ENCODE measurements at places on chromosomes 7 and 10.

GRCh38 chr7:74615933-74616780, 41.4 kb upstream of the GTF2I start:
- DNase-seq = no peak

GRCh38 chr7:80206763-80207162, 72.1 kb downstream of the GNAI1 start:
- no peak for DNase-seq

DNA sequence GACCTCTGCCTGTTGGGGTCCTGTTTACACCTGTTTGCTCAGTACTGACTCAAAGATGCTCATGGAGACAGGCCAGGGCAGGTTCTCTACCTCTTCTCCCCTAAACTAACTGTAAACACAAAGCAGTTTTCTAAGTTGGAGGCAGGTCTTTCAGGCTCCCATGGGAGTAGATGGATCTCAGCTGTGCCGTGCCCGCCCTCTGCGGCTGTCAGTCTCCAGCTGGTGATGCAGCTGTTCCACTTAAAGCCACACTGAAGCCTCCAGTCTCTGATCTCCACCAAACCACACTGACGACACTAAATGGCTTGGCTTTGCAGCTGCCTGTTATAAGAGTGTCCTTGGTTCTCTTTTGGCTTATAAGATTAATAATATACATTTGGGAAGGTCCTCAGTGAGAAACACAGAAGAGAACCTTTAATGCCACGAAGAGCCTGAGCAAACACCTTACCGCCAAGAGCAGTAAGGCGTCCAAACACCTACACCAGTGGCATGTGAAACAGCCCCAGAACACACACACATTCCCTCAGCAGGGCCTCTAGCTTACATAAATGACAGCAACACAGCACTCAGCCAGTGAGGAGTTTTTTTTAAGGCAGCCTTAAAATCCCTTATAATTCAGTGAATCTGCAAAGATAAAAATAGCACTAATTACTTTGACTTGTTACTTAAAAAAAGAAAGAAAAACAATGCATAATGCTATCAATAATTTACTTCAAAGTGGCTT, 60.4 kb upstream of the KCNIP2 start:
- DNase-seq = no peak

- DNase-seq = no peak
These were observed 91.2 kb downstream of the FAM13C start for GRCh38 chr10:59271160-59271559.

DNA sequence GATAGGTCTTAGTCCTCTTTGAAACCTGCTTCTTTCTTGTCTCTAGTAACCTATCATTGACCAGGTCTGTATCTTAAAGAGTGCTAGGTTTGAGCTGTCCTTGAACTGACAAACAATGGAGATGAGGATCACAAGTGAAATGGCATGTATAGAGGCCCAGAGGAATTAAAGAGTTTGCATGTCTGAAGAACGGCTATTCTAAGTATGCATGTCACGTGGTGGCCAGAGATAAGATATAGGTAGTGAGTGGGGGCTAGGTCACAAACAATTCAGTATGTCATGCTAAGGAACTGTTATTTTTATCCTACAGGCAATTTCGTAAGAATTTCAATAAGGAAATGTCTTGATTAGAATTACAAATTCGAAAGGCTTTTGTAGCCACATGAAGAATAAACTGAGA, 95.3 kb downstream of the SUGCT start:
- DNase-seq = peak; percentile 89

- no peak for DNase-seq
These were observed 280.0 kb downstream of the CACNA2D1 start for GRCh38 chr7:82163586-82163985.

DNA sequence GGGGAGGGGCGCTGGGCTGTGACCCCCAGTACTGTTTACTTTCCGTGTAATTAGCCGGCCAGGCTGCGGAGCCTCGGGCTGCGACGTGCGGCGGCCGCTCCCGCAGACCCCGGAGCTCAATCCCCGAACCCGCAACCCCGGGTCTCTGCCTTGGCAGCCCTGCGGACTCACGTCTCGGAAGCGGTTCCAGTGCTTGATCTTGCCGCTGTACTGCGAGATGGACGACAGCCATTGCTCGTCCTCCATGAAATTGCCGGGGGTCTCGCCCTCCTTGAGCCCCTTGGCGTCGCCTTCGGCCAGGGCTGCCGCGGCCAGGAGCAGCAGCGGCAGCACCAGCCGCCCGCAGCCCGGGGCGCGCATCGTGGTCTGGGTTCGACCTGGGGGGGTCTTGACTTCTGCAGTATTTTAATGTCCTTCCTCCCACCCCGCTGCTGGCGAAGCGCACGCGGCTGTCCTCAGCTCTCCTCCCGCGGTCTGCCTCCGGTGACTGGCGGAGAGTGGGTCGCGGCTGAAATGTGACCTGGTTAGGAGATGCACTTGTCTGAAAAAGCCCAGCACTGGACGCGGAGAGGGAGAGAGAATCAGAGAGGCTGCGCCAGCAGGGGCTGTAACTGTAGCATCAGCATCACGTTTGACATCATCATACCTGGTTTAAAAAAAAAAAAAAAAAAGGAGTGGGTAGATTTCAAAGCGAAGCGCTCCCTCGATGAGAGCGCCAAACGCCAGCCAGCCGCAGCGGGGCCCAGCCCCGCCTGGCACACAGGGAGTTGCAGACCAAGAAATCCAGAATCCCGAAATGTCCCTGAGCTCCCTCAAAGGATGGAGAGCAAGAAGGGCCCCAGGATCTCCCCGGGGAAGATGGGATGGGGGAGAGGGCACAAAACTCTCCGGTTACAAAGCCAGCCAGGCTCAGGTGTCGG, at the start of gene SPOCK2:
TSS of gene SPOCK2 (minus strand) at position 583 of the 920 bp plus-strand sequence. CDS start at position 360, 223 bp downstream.
- DNase-seq = peak; percentile 20

GRCh38 chr7:46565253-46566096, 644.4 kb upstream of the IGFBP3 start:
- no peak for DNase-seq

DNA sequence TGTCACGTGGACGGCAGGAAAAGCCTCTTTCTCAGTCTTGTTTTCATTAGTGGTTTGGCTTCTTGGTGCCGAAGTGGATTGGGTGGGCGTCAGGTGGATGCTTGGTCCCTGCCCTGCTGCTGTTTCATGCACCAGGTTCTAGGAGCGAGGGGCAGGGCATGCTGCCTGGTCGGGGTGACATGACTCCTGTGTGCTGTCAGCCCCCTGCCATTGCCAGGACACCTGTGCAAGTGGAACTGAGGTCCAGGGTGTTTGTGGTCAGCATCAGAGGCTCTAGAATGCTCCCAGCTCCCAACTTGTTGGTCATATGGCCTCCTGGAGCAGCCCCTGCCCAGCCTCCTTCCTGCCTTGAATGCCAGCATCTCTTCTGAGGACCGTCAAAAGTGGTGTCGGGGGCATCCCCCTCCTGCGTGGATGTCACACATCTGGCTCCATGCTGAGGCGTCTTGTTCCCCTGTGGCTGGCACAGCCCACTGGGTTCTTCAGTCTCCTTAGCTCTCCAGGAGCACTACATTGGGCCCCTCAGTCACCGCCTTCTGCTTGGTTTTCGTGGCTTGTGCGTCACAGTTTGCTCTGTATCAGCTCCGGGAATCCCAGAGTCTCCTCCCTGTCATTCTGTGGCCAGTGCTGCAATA, 24.8 kb downstream of the ADCY1 start:
- no peak for DNase-seq

DNA sequence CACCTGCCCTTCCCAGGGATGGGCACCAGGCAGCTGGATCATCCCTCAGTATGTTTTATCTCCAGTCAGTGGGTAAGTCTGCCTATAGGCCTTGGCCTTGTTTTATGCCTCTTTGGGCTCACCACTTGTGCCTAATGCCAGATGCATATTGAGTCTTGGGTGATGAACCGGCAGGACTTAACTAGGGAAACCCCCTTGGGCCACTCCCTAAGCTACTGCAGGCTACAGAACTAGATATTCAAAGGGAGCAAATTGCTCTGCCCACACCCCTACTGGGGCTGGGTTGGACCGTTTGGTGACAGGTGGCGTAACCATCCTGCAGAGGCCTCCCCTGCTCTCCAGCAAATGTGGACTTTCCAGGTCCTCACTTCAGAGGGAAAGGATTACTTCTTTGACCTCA, 115.7 kb upstream of the GDF10 start:
- DNase-seq = no peak

DNA sequence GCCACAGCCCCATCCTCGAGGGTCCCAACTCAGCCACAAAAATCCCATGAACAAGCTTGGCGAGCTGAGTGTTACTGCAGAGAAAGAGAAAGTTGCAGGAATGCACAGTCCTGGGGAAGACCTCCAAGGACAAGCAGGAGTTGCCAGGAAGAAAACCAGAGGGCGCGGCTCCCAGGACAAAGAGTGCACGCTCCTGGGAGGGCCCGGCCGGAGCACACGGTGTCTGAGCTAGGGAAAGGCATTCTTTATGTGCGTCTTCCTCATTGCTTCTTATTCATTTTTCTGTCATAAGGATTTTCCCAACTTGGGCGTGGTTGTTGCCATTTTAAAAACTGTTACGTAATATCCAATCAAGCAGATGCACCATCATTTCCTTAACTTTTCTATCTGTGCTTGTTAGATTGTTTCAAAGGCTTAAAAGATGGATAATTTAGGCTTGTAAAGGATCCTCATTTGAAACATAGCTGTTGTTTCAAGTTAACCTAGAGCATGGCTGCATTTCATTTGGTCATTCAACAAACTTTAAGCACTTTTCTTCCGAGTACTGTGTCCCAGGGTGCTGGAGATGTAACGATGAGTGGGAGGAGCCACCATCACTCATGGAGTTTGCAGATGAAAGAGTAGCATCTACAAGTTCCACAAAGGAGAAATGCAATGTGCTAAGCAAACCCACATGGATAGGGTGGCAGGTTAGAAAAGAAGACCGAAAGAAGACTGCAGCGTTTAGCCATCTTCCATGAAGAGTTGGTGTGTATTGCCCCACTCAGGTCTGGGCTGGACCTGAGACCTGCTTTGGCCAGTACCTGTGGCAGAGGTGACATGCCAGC, 5.6 kb upstream of the CNPY1 start:
- DNase-seq = no peak

Measured in cardiac muscle cell (in vitro differentiated cells and primary cell).